ENCODE measurements at places on chromosomes 3 and 15.

GRCh38 chr3:136068708-136069107, 103.2 kb downstream of the PPP2R3A start:
- no peak for DNase-seq

GRCh38 chr3:72727172-72727571, 121.1 kb downstream of the SHQ1 start:
- DNase-seq = no peak

DNA sequence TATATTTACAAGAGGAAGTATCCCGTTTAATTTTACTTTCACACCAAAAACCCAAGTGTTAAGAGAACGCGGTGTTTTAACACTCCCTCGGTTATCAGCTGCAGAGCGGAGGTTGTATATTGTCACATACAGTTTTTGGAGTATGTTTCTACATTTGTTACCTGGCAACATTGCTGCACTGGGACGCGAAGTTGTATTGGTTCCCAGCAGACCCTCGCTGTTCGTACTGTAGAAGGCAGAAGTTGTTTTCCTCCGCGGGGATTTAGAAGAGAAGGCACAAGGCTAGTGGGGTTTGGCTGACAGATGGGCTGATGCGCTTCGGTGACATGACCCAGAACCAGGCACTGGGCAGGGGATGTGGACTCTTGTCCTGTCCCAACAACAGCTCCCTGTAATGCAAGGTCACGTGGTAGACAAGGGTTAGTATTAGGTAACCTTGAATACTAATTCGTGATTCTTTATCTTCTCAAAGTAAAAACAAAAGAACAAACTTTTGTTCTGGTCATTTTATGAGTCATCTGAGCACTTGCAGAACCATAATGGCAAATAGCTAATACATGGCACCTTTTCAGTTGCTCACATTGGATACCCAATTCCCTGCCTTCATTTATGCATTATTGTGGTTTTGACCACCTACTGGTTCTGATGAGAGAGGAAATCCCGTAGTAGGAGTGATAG, 230.4 kb upstream of the BHLHE40 start:
- no peak for DNase-seq

GRCh38 chr15:84982301-84982920, 755 bp downstream of the PDE8A start:
- peak; percentile 51 for DNase-seq

GRCh38 chr3:64244011-64244942, 19.0 kb upstream of the PRICKLE2 start:
- DNase-seq = no peak

GRCh38 chr3:70557976-70558375, 245.5 kb upstream of the MDFIC2 start:
- DNase-seq = no peak

All from mesenchymal stem cell (in vitro differentiated cells and primary cell).